Testis (tissue), 5 donors: ENCODE measurements at places on chromosomes 7 and 10.

DNA sequence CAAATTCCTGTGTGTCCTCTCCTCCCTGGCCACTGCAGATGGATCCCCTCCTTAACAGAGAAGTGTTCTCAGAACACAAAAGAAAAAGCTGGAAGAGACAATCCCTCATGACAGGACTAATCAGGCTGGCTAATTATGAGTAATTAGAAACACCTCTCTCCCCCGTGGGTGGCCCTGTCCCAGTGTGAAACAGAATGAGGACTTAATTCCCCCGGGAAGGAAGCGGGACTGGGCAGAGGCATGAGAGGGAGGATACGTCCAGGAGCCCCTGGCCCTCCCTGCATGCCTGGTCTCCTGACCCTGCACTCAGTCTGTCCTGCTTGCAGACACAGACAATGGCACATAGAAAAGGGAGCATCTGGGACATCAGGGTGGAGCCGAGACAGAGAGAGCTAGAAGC, 7.6 kb upstream of the ADCYAP1R1 start:
- no peak for DNase-seq

DNA sequence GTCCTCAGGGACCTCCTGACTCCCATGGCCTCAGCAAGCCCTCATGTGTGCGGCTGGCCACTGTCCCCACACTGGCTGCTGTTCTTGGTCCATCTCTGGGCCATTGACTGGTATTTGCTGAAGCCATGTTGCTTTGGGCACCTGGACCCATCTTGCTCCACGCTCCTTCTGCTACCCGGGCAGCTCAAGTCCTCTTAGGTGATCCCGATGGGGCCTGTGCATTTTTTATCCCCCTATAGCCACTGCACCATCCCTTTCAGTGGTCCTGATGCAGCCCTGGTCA, 16.7 kb downstream of the RAMP3 start:
- no peak for DNase-seq

- no peak for DNase-seq
Measured at GRCh38 chr10:121438333-121438732, 159.9 kb downstream of the FGFR2 start.

DNA sequence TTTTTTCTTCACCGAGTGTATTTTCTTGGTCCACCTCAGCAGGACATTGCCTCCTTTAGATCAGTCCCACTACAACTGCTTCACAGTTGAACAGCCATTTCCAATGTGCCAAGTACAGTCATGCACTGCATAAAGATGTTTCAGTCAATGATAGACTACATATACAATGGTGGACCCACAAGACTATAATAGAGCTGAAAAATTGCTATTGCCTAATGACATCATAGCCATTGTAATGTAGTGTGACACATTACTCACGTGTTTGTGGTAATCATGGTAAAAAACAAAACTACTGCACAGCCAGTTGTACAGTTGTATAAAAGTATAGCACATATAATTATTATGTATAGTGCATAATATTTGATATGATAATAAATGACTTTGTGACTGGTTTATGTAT, 113.8 kb upstream of the HPS1 start:
- no peak for DNase-seq

DNA sequence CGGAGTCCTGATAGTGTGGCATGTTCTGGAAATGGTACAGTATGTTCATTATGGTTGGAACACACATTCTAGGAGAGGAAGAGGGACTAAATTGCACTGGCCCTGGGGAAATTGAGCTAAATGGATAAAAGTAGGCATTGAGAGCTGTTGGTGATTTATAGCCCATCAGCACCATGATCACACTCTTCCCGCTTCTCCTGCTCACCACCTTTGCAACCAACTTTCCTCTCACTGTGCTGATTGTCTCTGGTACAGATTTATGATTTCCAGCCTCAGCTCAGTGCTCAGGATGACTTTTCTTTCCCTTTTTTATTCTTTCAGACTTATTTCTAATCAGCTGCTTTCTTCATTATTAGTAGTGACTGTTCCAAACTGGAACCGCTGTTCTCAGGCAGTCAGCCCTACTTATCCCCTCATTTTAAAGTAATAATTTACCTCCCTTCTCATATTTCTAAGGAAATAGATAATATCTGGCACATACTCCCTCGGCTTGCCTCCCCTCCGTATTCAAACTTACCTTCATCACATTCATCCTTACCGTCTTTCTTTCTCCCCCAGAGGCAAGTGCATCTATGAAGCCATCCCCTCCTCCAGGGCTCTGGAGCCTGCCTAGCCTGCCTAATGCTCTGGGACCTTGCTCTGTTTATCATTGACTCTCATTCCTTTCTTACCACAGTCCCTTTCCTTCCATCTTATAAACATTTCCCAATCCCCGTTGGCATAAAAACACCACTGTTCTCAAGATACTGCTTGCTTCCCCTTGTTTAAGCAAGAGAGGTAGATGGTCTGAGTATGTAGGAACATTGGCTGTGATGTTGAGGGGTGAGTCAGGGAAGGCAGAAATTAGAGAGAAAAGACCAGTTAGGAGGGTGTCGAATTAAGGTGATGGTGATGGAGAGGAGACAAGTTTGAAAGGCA, 51.6 kb upstream of the RPA3 start:
- no peak for DNase-seq

- DNase-seq, result no peak
Measured at GRCh38 chr7:33534833-33535232, 370.5 kb upstream of the BMPER start.

GRCh38 chr10:124019886-124020797, 73.3 kb downstream of the CHST15 start:
- DNase-seq, result no peak

DNA sequence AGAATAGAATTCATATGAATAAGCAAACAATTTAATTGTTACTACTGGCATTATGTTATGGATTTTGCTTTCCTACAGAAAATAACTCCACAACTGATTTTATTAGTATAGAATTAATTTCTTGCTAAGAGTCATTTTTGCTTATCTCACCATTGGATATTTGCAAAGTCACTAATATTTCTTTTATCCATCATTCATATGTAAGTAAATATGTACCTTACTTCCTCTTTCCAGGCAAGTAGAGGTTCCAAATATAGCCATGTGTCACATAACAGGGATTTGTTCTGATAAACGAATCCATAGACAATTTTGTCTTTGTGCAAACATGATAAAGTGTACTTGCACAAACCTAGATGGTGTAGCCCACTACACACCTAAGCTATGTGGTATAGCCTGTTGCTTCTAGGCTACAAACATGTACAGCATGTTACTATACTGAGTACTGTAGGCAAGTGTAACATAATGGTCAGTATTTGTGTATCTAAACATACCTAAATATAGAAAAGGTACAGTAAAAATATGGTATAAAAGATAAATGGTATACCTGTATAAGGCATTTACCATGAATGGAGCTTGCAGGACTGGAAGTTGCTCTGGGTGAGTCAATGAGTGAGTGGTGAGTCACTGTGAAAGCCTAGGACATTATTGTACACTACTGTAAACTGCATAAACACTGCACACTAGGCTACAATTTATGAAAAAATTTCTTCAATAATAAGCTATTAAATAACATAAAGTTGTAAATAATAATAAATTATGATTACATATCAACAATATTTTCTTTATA, 18.3 kb downstream of the KLLN start:
- no peak for DNase-seq

GRCh38 chr10:378930-379704, 243.9 kb downstream of the ZMYND11 start:
- DNase-seq, result peak; percentile 6

DNA sequence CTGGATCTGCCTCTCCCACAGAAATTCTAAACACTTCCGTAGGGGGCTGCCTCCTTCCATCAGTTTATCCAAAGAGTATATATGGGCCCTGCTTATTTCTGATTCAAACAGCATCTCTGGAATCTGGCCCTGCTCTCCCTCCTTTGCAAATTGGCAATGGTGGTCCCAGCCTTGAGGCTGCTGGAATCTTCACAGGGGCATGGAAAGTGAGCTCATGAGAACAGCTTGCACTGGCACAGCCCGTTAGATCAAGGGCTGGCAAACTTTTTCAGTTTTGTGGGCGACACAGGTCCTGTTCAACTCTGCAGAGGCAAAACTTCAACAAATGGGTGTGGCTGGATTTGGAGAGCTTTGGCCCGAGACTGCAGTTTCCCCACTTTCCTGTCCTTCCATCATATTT, 526.9 kb downstream of the KCNMA1 start:
- DNase-seq, result no peak

DNA sequence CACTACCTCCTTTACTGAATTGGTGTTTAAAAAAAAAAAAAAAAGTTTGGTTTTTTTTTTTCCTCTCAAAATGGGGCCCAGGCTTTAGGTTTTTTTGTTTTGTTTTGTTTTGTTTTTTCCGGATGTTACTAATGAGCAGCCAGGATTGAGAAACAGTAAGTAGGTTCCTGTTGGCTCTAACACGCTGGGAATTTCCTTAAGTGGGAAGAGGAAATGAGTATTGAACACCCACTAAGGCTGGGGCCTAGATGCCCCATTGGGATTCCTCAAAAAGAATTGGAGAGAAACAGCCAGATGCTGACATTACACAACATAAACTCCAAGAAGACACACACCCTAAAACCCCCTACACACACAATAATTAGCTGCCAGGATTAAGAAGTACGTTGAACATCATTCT, 102.2 kb upstream of the NANOS1 start:
- no peak for DNase-seq

- DNase-seq, result peak; percentile 2
Measured at GRCh38 chr10:1402816-1403507, 334.4 kb downstream of the ADARB2 start.

- DNase-seq, result no peak
Measured at GRCh38 chr7:127997226-127997922, 33.9 kb downstream of the LRRC4 start.

- no peak for DNase-seq
Measured at GRCh38 chr10:112217386-112218035, 33.9 kb upstream of the GPAM start.

DNA sequence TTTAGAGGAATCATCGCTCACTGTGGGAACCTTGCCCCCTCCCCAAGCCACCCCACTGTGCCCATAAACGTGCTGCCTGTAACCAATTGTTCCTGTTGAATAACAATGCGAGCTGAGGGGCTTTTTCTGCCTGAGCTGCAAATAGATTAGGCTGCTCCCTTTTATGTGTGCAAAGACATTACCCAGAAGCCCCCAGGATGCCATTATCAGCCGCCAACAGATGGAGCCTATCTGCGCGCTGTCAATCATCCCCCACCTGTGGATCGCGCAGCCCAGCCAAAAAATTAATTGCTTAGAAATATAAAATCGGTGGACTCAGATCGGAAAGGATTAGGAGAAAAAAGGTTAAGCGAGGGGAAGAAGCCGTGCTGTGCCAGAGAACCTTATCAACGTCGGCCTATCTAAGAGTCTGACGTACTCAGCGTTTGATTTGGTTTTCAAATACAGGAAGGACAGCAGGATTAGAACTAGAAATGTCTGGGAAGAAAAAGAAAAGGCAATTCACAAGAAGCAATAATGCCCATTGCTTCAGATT, 167.3 kb upstream of the MYO3A start:
- DNase-seq, result no peak

DNA sequence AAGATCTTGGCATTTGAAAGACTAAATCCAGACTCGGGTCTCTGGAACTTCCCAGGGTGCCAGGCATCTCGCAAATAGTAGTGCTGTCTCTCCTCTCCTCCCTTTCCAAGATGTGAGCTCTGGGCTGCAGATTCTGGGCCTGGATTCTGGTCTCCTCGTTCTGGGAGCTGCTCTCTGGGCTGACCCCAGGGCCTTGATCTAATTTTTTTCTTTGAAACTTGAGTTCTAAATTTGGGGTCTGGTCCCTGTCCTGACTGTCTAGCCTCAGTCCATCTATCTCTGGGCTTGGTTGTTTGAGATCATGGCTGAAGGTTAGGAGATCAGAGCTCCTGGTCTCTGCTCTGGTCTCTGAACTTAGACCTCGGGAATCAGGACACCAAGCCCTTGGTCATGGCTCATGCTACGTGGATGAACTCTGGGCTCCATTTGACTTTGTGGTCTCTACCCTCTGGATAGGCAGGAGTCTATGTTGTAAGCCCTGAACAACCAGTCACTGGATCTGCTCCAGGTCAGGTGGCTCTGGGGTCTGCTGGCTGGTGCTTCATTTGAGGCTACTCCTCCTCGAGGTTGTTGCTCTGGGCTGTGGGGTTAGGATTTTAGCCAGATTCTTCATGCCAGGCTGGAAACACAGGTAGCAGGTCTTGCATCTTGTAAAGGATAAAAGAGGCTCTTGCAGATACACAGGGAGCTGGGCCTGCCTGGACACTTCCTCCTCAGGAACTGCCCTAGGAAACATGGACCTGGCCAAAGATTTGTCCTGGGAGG, 8.0 kb upstream of the MBL2 start:
- no peak for DNase-seq

- peak; percentile 54 for DNase-seq
Measured at GRCh38 chr7:28125431-28126409, 54.9 kb downstream of the JAZF1 start.

DNA sequence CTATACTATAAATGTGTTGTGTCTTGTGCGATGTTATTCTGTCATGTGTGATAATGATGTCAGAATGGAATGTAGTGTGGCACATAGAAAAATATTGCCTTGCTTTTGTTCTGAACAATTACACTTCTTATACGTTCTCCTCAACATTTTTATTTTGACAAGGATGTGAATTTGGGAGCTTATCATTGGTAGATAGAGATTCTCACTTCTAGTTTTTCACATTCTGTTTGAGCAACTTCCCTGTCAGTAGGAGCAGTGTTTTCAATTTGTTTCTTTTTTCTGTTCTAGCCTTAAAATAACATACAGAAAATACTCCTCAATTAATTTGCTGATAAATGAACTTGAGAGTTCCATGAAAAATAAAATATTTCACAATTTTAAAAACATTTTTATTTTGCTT, 17.6 kb downstream of the SUN3 start:
- no peak for DNase-seq

- DNase-seq, result no peak
Measured at GRCh38 chr10:43065234-43065633, 11.6 kb upstream of the RET start.

DNA sequence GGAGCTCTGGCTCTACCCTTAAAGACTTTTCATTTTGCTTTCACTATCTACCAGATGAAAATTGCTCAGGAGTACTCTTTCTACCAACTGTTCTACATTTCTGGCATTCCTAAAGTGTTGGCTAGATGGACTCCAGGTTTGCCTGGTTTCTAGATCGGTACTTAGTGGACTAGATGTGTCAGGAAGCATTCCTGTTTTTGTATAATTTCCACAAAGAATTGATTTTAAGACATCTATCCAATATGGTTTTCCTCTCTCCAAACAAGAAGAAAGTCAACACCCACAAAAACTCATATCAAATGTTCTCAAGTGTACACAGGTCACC, 157.7 kb downstream of the CHRM2 start:
- no peak for DNase-seq
